ENCODE measurements at places on chromosomes 1 and 21.
A peak's percentile ranks its signal among the peaks of the same experiment; 100 is the strongest.

GRCh38 chr21:27058673-27059605, 92.1 kb upstream of the ADAMTS5 start:
- DNase-seq: no peak

DNA sequence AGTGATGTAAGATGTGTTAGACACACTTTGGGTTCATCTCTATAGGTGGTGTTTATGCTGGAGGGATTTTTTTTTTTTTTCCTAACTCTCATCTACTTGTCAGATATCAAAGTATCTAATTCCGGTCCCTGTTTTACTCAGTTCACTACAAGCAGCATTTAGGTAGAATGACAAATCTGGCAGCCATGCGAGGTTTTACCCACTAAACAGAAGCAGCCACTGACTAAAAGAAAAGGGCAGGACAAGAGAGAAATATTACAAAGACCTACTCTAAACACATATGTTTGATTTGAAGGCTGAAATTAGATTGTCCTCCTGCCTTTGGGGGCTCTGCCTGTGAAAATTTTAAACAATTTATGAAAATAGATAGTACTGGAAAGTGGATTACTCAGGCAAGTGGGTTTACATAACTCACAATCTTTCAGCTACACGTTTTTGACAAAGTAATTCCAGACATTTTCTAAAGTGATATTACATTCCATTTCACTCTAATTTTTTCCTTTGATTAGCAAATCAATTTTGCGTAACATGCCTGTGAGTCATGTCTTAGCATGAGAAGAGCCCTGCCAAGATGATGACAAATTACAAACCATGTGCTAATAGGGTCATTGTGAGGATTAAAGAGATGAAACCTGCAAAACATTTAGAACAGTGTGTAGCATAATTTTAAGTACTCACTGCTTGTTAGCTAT, 172.6 kb downstream of the PLA2G4A start:
- DNase-seq: no peak

DNA sequence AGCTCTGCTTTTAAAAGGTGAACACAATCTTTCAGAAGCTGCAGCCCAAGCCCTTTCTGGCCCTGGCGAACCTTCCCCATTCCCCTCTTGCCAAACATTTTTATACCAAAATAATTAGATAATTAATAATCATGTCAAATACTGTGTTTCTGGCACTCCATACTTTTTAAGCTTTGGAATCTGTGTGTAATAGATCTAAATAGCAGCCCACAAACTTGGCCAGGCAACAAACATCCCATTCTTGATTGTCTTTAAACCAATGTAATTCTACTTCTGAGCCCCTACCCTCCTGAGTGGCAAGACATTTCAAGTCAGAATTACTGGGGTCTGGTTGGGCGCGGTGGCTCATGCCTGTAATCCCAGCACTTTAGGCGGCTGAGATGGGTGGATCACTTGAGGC, 137.7 kb downstream of the NAV1 start:
- DNase-seq: no peak

- DNase-seq: peak; percentile 59
Observed at GRCh38 chr1:108897865-108898720, 21.3 kb downstream of the GPSM2 start.

DNA sequence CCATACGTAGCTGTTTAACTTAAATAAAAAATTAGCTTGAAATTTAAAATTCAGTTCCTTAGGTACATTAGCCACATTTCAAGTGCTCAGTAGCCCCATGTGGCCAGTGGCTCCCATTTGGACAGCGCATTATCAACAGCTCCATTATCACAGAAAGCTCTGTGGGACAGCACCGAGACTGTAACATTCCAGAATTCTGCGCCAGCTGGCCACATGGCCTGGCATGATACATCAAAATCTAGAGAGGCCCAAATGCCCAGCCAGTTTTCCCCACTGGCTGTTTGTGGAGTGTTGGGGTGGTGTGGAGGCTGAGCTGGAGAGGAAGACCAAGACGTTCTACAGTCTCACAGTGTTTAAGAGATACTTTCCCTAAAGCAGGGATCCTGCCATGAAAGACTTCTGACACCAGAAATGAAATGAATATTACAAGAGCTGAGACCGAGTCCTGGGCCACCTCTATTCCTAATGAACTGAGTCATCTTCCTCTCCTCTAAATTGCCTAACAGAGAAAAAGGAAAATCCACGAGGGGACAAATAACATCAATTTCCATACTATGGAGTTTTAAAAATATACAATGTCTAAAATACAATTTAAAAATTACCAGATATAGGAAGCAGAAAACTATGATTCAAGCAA, 27.3 kb upstream of the ACTA1 start:
- DNase-seq: no peak

DNA sequence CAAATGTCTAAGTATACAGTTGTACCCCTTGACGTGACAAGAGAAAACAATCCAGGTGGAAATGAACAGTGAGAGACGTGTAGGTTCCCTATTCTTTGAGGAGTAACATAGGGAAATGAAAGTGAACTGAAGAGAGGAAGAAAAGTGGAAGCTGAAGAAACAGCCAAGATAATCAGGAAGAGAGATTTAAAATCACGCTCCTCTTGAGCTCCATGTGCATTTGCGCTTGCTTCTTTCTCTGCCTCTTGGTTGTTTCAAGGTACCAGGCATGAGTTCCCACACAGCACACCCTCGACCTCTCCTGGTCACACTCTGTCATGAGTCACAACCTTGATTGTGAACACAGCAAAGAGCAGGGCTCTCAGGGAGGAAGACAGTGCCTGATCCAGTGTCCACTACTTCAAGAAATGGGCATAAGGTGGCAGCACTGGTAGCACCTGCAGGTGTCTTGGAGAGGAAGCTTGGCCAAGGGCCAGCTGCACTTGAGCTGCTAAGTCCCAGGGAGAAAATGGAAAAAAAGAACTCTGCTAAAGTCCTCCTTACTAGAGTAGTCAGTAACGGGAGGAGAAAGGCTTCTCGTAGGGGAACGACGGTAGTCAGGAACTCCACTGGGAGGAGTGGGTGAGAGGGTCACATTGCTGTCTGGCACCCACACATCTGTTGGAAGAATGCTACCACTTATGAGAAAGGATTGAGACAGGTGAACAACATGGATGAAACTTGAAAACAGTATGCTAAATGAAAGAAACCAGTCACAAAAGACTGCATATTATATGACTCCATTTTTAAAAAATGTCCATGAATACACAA, 18.3 kb upstream of the ARID1A start:
- DNase-seq: peak; percentile 68

- DNase-seq: no peak
Observed at GRCh38 chr21:25855576-25855975, 120.8 kb downstream of the GABPA start.

DNA sequence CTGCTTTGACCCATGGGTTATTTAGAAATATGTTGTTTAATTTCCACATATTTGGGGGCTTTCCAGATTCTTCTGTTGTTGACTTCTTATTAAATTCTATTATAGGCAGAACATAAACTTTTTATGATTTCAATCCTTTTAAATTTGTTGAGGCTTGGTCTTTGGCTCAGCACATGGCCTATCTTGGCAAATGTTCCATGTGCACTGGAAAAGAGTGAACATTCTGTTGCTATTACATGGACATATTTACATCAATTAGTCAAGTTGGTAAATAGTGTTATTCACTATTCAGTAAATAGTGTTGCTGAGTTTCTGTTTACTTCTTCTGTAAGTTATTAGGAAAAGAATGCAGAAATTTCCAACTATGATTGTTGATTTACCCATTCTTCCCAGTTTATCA, 75.4 kb downstream of the ETS2 start:
- DNase-seq: no peak

DNA sequence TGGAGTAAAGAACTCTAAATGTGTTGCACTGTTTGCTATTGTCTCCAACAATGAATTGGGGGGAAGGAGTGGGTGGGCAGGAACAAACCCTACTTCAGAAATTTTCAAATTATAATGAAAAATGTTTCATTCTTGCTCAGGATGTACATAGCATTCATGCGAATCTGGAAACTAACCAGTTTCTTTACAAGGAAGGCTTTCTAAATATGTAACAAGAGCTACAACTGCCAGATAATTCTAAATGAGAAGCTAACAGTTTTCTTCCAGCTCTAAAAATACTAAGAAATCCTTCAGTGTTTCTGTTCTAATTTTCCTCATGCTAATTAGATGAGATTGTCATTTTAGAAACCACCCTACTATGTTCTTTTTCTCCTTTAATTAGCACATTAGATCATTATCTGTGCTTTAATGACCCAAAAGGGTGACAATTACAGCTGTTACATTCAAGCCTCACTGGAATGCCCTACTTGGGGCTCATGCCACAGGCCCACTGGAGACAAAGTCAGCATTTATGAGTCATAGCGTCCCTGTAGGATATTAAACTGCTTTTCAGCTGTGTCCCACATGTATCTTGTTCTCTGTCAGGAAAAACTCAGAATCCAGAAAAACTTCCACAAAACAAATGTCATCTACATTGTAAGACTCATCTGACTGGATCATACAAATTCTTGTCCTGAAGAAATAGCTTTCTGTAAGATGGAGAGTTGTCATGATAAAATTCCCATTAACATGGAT, 804.6 kb upstream of the CXADR start:
- DNase-seq: no peak

- DNase-seq: no peak
Observed at GRCh38 chr1:7513081-7513480, 258.0 kb upstream of the VAMP3 start.

DNA sequence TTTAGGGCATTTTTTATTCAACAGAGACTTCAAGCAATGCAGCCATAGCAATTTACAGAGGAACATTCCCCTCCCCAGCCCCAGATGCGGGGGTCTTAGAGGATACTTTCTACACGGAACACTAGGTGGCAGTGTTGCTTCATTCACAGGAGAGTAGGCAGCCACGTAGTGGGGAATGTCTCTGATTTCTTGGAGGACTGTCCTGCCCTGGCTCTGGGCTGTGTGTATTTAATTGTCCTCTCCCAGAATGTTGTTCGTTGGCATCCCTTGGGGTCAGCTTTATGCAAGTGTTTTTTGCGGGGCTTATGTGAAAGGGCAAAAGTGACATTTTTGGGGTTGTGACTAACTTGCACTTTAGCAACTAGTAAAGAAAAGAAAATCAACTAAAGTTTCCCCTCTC, 96.9 kb downstream of the PAPPA2 start:
- no peak for DNase-seq

DNA sequence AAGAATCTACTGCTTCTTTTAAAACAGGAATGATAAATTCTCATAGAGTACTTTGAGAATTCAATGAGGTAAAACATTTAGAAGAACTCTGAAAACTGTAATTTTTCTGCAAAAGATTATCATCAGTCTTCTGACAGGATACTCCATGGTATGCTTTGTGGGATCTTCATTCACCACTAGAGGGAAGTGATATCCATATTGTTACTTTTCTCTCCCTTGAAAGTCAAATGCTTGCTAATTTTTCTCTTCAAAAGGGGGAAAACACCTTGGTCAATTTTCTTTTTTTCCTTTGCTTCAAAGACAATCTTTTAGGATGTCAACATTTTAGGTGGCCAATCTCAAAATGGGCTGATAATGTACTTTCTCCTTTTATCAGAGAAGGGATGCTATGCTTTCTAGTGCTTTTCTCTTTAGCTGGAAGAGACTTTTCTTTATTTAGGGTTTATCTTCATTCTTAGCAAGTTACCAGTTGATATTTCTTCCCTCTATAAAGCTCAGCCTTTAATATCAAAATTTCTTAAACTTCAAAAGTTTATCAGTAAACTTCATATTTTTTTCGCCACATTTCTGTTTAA, 95.5 kb downstream of the NEGR1 start:
- no peak for DNase-seq

DNA sequence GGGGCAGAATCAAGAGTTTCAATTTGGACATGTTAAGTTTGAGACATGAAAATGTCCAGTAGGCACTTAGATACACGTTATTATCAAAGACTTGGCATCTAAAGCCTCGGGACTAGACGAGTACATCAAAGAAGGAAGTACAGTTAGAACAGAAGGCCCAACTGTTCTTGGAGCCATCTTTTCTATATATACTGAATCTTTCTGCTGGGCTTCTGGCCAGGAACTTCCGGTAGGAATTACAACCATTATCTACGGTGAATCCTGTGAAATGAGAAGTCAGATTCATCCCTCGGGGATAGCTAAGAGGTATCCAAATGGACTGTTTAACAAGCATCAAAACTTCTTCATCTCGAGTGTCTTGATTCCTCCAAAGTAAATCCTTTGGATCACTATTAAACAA, 34.4 kb upstream of the NRDC start:
- no peak for DNase-seq

- DNase-seq: peak; percentile 15
Observed at GRCh38 chr1:173409613-173410012, 67.5 kb upstream of the PRDX6 start.

DNA sequence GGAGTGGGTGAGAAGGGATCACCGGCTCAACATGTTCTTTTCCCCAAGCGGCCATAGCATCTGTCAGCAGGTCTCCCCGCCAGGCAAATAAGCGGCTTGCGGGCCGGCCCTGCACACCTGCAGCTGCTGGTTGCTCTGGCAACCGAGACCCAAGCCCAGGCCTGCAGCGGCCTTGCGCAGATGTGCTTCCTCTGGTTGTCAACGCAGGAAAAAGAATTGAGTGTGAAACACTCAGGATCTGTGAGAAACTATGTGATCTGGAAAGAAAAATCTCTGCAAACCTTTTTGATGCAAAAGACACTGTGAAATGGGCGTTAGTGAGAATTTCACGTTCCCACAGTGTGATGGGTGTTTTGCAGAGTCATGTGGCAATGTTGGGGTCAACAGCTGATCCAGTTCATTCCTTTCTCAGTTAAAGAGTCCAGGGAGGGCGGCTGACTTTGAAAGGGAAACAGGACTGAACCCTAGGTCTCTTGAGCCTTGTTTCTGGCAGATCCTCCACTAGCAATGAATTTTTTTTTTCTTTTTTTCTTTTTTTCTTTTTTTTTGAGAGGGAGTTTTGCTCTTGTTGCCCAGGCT, 28.4 kb downstream of the TOMM20 start:
- DNase-seq: no peak

- DNase-seq: no peak
Observed at GRCh38 chr1:8458607-8459006, 140.7 kb downstream of the SLC45A1 start.

DNA sequence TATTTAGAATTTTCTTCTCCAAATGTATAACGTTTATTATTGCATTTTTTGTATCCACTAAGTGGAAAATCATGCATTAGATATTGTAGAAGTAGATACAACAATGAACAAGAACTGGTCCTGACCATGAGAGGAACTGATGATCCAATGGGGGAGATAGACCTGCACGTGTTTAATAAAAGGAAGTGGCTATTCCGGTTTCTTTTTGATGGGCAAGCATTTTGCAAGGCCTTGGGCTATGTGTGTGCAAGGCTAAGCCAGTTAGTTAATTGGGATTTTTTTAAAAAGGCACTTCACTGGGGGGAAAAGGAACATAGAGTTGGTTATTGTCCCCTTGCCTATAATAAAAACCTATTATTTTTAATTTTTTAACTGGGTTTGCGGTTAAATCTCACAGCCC, 961 bp upstream of the VCAM1 start:
- no peak for DNase-seq

GRCh38 chr1:100497796-100498195, 40.1 kb upstream of the GPR88 start:
- no peak for DNase-seq
